ENCODE measurements at places on chromosomes 2 and 18.

DNA sequence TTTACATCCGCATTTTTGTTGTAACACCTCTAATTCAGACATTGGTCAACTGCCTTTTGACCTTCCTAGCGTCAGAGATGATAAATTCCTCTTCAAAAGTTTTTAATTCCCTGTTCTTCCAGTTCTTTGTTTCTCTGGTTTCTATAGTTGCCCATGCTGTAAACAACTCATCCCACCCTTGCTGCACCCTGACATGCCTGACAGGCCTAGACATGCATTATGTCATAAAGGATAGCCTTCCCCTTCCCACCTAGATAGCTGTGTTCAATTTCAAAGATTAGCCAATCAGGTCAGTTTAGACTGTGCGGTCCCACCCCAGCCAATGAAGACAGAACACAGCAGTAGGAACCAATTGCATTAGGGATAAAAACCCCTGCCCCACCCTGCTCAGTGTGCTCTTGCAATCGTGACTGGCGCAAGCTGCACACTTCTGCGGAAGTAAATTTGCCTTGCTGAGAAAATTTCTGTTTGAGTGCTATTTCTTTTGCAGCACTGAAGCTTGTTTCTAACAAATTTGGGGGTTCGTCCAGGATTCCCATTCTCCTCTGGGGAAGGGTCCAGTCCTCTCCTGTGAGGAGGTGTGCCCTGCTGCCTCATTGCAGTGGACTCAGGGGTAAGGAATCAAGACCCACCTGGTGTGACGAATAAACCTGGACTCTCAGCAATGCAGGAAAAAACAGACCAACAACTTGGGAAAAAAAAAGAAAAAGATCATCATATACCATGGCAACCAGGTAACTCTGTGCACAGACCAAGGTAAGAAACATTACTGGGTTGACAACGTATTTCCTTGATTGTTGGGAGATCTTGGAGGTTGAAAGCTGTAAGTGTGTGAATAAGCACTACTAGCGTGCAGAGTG is 9.1 kb upstream of the SAP130 start:
- DNase-seq = no peak

GRCh38 chr2:6206882-6207281 is 514.7 kb downstream of the SOX11 start:
- DNase-seq = no peak

- no peak for DNase-seq
Observed at GRCh38 chr2:200342654-200343053, 36.2 kb downstream of the SPATS2L start.

- DNase-seq = no peak
Observed at GRCh38 chr2:46438102-46438501, 41.3 kb upstream of the TMEM247 start.

GRCh38 chr2:105739944-105740530 is 4.7 kb upstream of the NCK2 start:
- no peak for DNase-seq
